ENCODE measurements at places on chromosomes 13 and 19.
A peak's percentile ranks its signal among the peaks of the same experiment; 100 is the strongest.

DNA sequence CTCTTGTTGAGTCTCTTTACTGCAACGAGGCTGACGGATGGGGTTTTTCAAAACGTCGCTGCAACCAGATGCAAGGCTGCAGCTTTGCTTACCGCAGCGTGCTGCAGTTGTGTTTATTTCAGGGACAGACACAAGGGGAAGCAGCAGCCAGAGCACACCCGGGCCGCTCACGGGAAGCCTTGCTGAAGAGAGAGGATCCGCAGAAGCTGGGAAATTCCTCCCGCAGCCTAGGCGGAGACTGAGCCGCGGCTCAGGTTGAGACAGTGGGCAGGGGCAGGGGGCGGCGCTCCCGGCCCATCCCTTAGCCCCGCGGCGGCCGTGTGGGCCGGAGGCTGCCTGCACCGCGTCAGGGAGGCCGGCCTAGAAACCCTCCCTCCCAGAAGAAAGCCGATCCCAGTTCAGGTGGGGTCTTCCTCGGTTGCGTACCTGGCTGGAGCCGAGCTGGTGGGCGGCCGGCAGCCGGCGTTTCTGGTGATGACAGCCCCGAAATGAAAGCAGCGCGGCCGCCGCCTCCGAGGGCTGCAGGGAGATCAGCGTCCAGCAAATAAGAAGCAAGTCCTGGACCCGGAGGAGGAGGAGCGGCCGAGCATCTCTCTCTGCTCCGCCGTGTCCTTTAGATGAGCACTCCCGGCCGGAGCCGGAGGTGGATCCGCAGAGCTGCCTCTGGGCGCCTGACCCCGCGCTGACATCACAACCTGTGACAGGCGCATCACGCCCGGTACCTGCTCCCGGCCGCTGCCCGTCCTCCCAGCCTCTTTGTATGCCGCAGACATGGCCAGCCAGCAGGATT is at the start of gene FRY:
Gene FRY, plus strand, starts transcription at position 750 of the 790 bp plus-strand sequence. Its CDS starts 22 bp downstream, at position 772.
- peak; percentile 69 for DNase-seq

GRCh38 chr13:98869408-98870090 is 108.3 kb downstream of the DOCK9 start:
- no peak for DNase-seq

DNA sequence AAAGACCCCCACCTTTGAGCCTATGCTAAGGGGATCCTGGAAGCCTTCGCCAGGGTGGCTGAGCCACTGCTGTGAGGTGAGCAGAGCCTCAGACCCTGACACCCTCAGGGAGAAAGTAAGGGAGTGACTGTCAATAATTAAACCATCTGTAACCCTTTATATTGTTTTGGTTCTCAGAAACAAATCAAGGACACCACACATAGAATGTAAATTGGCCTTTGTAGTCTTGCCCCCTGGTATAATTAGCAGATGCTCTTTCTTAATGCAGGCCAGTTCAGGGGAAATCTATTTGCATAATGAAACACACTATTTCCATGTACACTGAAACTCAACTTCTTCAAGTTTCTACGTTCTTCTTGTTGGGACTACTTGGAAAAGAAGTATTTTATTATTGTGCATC is 127.7 kb upstream of the EDNRB start:
- DNase-seq = no peak

DNA sequence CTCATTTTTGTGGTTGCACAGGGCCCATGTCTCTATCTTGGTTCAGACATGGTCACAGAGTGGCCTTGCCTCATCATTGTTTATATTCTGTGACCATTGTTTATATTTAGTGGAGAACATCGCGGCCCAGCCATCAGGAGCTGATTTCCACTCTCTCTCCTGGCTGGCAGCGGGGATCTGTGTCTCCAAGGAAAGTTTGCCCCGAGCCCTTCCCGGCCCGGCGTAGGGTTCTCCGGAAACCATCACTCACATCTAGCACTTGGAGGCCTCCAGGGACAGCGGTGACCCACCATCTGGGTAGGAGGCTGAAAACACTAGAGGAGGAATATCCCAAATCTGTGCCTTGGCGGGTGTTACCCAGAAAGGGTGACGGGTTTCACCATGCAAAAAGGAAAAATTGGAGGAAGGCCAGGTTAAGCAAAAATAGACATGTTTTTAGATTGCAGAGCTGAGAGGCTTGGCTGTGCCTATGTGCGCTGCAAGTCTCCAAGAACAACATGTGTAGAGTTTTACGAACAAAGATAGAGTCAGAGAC is 726 bp upstream of the ZNF358 start:
- DNase-seq = no peak

DNA sequence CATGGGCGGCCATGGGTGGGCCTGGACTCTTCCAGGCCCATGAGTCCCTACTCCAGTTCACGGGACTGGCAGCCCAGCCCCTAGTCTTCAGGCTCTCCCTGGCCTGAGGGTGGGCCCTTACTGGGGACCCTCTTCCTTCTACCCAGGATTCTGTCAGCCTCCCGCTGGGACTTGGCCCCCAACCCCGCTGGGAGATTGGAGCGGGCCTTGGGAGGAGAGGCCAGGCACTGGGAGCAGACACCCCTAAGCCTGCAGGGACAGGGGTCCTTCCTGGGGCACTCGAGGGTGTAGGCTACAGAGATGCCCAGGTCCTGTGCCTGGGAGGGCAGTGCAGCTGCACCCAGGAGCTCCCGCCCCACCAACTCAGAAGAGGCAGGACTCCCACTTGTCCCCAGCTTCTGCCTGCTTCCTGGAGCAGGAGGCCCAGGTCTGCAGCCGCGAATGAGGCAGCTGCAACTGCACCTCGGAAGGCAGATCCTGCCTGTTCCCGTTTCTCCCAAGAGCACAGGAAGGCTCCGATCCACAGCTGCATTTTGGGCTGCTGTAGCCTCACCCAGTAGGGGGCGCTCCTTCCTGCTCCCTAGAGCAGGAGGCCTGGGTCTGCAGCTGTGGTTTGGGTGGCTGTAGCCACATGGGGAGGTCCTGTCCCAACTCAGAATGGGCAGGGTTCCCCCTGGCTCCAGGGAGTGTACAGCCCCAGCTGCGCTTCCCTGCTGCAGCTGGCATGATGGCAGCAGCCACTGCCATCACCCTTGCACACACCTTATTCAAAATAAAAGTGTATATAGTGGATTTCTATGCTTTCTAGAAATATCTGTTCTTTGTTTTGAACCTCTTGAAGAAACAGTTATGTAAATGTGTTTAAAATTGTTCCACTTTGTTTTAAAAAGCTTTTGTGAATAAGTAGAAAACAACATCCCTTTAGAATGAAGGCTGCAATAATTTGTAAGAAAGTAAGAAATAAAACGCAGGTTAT is 46.8 kb downstream of the TEX26 start:
- DNase-seq = peak; percentile 13

GRCh38 chr13:25171517-25172302 is at the start of gene AMER2:
AMER2 (minus strand) TSS chr13:25172288; CDS start chr13:25171619, 669 bp downstream.
- DNase-seq = peak; percentile 67

- DNase-seq = no peak
Observed at GRCh38 chr13:113658836-113659235, 838 bp upstream of the ATP4B start.

- DNase-seq = no peak
Observed at GRCh38 chr13:98722958-98723357, 29.5 kb downstream of the SLC15A1 start.

GRCh38 chr13:50205581-50205980 is 190.3 kb downstream of the KCNRG start:
- no peak for DNase-seq

GRCh38 chr19:50475736-50476223 is 527 bp upstream of the EMC10 start:
- DNase-seq = no peak

GRCh38 chr19:16035601-16036297 is 40.5 kb upstream of the TPM4 start:
- DNase-seq = no peak

- DNase-seq = no peak
Observed at GRCh38 chr13:80486402-80486801, 145.5 kb upstream of the SPRY2 start.

- DNase-seq = no peak
Observed at GRCh38 chr19:14350302-14350701, 30.9 kb upstream of the ADGRE5 start.

DNA sequence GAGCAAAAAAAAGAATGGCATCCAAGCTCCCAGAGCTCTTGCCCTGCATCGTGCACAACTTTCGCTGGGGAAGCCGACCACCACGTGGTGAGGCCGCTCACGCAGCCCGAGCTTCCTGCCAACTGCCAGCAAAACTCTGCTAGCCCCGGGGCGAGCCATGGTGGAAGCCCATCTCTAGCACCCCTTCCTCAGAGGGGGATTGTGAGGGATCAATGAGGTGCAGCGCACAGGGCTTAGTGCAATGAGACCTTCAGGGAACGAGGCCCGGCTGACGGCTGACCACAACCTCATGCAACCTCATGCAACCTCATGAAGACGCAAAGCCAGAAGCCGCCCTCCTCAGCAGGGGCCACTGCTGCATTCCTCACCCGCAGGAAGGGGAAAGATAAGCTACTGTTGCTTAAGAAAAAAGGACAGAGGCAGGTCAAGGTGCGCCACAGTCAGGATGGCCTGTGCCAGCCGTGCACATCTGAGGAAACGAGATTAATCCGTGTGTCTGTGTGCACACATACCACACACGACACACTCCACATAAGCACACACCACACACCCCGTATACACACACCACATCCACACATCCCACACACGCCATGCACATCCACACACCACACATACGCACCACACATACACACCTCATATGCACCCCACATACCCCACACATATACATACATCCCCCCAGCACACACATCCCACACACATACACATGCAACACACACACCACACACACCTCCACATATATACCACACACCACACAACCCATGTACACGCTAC is 9.6 kb downstream of the HSPBP1 start:
- DNase-seq = no peak

GRCh38 chr13:112675366-112675756 is 14.5 kb upstream of the ATP11A start:
- no peak for DNase-seq

GRCh38 chr19:30309905-30310601 is 62.1 kb upstream of the ZNF536 start:
- no peak for DNase-seq

- DNase-seq = no peak
Observed at GRCh38 chr19:48190288-48190884, 19.9 kb downstream of the ZSWIM9 start.

DNA sequence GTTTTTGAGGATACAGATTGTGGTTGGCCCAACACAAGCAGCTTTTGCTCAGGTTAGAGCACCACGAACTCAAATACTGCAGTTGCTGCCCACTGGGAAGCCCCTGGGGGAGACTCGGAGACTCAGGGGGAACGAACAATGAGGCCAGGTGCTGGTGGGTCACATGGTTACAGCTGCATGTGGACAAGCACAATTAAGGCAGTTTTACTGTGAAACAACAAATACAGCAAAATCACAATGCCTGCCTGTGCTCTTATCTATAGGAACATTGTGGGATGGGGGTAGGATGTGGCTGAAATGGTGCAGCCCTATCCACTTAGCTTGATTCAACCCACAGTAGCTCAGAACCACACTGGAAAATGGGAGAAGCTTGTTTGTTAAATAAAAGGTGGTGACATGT is 119.7 kb upstream of the SPATA13 start:
- DNase-seq = no peak

DNA sequence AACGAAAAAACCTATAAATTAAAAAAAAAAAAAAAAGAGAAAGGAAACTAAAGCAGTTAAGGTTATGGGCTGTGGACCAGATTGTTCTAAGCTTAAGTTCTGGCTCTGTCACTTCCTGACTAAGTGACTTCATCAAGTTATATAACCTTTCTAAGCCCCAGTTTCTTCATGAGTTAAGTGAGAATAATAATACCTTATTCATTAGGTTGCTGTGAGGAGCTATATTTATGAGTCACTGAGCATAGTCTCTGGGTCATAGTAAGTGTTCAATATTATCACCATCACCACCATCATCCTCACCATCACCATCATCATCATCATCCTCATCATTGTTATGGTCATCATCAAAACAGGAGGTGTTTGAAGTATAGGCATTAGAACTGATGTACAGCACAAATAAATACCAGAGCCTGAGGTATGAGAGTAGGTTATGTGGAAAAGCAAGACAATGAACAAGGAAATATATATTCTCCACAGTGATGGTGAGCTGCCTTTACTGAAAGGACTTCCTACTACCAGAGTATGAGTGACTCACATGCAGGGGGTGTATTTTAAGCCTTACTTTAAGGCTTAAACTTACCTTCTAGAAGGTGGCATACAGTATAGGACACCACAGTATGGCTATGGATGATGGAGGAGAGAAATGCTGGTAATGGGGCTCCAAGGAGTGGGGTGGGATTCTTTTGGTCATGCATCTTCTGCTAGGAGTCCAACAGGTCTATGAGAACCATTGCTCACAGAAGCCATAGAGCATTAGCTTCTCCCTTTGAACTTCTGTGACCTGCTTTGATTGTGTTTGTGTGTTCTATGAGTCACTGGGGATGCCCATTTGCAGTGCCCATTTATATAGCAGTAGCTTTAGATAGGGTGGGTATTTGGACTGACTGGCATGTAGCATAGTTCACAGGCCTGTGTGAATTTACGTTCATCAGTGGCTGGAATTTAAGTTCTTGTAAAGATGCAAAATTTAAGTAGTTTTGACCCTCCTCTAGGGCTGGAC is 104.4 kb downstream of the KLF5 start:
- DNase-seq = no peak

- DNase-seq = no peak
Observed at GRCh38 chr13:34698945-34699344, 243.1 kb upstream of the NBEA start.

GRCh38 chr19:15285896-15286591 is 46.3 kb downstream of the BRD4 start:
- no peak for DNase-seq

- DNase-seq = no peak
Observed at GRCh38 chr19:12786952-12787351, 4.3 kb upstream of the JUNB start.

GRCh38 chr19:51626675-51627074 is 3.5 kb downstream of the SIGLEC5 start:
- no peak for DNase-seq

- no peak for DNase-seq
Observed at GRCh38 chr19:49656456-49657109, 9.1 kb downstream of the IRF3 start.

DNA sequence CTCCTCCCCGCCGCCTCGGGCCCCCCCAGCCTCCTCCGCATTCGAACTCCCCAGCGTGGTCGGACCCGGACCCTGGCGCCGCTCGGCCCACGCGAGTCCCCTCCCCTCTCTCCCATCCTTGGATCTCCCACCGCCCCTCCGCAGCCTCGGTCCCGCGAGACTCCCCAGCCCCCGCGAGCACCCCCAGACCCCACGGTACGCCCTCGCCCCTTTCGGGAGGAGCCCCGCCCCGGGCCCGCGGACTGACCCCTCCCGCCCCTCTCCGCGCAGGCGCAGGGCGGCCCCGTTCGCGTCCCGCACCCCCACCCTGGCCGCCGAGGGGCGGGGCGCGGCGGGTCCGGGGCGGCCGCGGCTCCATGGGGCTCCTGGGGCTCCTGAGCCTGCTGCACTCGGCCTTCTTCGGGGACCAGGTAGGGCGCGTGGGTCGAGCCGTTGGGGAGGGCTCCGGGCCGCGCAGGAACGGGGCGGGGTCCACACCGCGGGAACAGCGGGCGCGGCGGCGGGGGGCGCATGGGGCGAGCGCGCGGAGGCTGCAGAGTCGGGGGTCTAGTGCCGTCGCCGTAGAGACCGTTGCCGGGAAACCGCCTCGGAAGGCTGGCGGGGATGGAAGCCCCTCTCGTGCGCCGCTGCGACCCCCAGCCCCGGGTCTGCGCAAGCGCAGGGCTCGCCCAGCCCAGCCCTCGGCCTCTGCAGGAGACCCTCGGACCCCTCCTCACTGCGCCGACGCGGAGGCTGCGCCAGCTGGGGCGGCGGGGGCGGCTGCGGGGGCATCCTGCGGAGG is 3.8 kb upstream of the APC2 start:
- DNase-seq = peak; percentile 54

Measured in NCI-H1092 (cell line).